ENCODE measurements at places on chromosomes 16 and 17. TPM values are rescaled to one million over a fixed set of nuclear protein-coding genes. Genes with fewer than 3 reads are reported as not detected.

The P2RX5 gene
- total RNA-seq = 0.29 TPM

The SMPD3 gene
- total RNA-seq = under 0.01 TPM

The PDE6G gene
- total RNA-seq = not detected

DNA sequence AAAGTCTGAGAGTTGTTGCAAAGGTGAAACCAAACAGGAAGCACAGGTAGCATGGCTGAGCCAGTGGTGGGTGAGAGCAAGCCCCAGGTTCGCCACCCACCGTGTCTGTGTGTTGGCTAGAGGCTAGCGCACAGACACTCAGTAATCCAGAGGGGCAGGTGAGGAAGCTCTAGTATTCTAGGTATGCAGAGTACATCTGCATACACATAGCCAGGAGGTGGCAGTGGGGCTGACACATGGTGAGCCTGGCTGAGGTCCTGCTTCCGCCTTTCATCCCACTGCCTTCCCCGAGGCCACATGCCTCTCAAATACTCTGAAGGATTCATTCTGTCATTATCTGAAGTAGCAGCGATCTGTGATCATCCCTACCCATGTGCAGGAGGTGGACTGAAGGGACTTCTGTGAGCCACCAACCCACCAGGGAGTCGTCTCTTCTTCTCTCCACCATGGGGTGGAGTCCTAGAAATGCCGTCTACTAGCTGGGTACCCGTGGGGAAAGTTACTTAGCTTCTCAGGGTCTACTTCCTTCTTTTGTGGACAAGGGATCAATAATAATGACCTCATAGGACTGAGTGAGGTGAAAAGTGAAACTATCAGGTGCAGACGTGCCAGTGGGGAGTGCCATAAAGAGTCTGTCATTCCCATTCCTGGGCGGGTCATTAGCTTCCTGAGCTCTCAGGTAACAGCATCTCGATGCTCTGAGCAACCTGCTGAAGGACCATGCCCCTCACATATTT, 36.0 kb upstream of the ICAM2 start:
- no peak overlapping the region for H3K27ac ChIP-seq
- no peak overlapping the region for H3K4me3 ChIP-seq
- no peak for DNase-seq
- no peaks in the 10 kb centered on the region for H3K27me3 ChIP-seq
- H3K36me3 ChIP-seq = no peaks in the 10 kb centered on the region

The TPSAB1 gene
- 19.8 TPM for total RNA-seq

- H3K27me3 ChIP-seq = no peaks in the 10 kb centered on the region
- H3K27ac ChIP-seq = no peak overlapping the region
- peaks cover 7% of the 10 kb centered on the region for H3K36me3 ChIP-seq
- H3K4me1 ChIP-seq = no peaks in the 10 kb centered on the region
- H3K4me3 ChIP-seq = no peak overlapping the region
Observed at GRCh38 chr17:12990041-12990808, 27.6 kb downstream of the ELAC2 start.
